ENCODE measurements at places on chromosomes 3 and 15. TPM values are rescaled to one million over a fixed set of nuclear protein-coding genes. Genes with fewer than 3 reads are reported as not detected.

The BCHE gene
- 4.3 TPM for total RNA-seq

The CPA3 gene
- total RNA-seq, result 20.5 TPM

The FOXB1 gene
- total RNA-seq, result not detected

The PLSCR2 gene
- total RNA-seq, result 1.4 TPM

DNA sequence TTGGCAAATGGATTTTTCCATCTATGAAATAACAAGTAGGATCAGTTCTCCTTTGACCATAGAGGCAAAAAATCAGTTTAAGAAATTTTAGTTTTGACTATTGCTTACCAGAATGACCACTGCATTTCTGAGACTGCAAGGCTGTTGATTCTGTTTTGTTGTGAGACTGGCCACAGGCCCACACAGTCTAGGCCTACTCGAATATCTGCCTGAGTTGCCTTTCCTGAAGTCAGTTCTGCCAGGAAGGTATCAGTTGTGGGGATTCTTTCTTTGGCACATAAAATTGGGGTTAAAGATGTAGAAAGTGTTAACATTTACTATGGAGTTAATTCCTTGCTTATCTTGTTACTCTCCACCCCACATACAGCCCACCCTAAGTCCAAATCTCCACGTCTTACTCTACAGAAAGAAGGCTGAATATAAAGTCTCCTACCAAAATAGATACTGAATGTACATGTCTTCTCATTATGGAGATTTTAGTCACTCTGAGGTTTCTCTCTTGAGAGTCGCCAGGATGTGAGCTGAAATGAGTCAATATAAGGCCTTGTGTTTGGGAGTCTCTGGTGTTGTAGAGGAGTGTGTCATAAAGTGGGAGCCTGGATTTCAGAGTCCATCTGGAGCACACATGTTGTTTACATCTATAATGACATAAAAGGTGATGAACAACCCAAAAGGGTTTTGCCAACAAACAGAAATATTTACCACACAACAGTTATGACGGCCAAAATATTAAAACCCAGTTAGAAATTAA, 45.0 kb upstream of the WWTR1 start:
- no peaks in the 10 kb centered on the region for H3K36me3 ChIP-seq
- no peak overlapping the region for H3K4me3 ChIP-seq
- no peaks in the 10 kb centered on the region for H3K27me3 ChIP-seq
- H3K4me1 ChIP-seq, result no peaks in the 10 kb centered on the region

DNA sequence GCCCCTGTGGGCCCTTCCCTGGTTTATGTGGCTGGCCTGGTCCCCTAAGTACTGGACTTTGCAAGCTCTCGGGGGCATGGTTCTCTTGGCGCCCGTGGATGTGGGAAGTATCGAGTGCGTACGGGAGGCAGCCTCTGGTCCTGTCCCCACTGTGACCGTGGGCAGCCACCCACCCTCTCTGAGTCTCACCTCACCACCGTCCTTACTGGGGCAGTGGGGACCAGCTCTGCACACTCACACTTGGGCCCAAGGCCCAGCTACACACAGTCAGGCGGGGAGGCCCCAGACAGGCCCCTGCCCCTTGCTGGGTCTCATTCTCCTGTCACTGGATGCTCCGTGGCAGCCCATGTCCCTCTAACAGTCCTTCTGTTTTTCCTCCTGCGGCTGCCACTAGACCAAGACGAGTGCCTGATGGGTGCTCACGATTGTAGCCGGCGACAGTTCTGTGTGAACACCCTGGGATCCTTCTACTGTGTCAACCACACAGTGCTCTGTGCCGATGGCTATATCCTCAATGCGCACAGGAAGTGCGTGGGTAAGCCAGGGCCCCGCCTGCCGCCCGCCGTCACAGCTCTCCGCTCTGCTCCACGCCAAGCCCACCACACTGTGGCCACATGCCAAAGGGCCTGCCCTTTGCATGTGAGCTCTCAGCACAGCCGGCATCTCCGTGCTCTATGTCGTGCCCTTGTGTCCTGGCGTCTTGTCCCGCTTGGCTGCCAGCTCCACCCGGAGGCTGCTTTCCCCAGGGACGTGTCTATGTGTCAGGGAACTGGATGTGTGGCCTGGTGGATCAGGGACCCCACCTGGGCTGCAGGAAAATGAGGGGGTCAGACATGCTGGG, 72.7 kb downstream of the FBLN2 start:
- no peaks in the 10 kb centered on the region for H3K4me1 ChIP-seq
- no peak overlapping the region for H3K4me3 ChIP-seq
- H3K36me3 ChIP-seq, result no peaks in the 10 kb centered on the region

DNA sequence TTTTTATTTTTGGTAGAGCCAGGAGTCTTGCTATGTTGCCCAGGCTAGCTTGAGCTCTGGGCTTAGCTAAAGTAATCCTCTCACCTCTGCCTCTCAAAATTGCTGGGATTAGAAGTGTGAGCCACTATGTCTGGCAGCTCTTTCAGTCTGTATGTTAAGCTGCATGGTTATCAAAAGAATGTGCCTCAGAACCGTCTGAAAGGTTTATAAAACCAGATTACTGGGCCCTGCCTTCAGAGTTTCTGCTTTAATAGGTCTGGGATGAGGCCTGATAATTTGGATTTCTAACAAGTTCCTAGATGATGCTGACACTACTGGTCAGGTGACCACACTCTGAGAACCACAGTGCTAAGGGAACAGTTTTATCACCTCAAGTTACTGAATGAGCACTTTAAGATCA, 34.6 kb downstream of the SENP5 start:
- no peak overlapping the region for H3K4me3 ChIP-seq
- no peak for DNase-seq
- H3K36me3 ChIP-seq, result peaks cover 3% of the 10 kb centered on the region
- no peaks in the 10 kb centered on the region for H3K27me3 ChIP-seq

The NRG4 gene
- not detected for total RNA-seq

- H3K4me1 ChIP-seq, result no peaks in the 10 kb centered on the region
- no peaks in the 10 kb centered on the region for H3K27me3 ChIP-seq
Observed at GRCh38 chr3:63523100-63523499, 129.4 kb upstream of the SNTN start.

- H3K36me3 ChIP-seq, result no peaks in the 10 kb centered on the region
- no peak overlapping the region for H3K27ac ChIP-seq
- H3K4me1 ChIP-seq, result no peaks in the 10 kb centered on the region
- H3K4me3 ChIP-seq, result no peak overlapping the region
- DNase-seq, result no peak
Observed at GRCh38 chr15:63473749-63473998, 30.7 kb upstream of the USP3 start.

The GADL1 gene
- 2.3 TPM for total RNA-seq

DNA sequence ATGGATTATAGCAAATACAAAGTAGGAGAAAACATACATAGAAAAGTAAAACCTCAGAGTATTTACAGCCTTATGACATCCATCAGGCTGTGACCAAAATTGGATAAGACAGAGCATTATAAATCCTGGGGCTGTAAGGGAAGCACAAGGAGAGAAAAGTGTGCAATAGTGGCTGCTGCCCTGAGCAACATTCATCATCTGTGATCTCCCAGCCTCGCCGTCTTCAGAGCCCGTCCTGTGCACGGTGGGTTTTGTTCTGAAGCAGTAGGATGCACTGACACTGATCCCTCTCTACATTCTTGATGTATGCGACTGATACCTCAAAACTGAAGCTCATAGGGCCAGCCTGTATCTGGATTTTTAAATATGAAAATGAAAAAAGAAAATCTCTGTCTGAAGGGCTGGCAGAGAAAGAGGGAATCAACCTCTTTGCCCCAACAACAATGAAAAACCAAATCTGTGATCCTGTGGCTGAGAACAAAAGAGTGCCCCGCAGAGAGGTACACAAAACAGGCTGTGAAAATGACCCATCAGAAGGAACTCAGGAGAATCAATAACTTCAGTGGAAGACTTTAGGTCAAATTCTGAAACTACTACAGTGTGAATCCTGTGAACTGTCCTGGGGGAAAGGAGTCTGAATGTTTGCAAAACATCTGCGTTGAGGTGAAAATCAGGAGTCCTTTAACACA, 8.2 kb upstream of the RTP4 start:
- H3K27ac ChIP-seq, result no peak overlapping the region
- DNase-seq, result no peak
- no peak overlapping the region for H3K4me3 ChIP-seq
- no peaks in the 10 kb centered on the region for H3K36me3 ChIP-seq
- peaks cover 5% of the 10 kb centered on the region for H3K27me3 ChIP-seq
- H3K4me1 ChIP-seq, result no peaks in the 10 kb centered on the region

The GPR149 gene
- not detected for total RNA-seq

The NR1I2 gene
- total RNA-seq, result not detected

DNA sequence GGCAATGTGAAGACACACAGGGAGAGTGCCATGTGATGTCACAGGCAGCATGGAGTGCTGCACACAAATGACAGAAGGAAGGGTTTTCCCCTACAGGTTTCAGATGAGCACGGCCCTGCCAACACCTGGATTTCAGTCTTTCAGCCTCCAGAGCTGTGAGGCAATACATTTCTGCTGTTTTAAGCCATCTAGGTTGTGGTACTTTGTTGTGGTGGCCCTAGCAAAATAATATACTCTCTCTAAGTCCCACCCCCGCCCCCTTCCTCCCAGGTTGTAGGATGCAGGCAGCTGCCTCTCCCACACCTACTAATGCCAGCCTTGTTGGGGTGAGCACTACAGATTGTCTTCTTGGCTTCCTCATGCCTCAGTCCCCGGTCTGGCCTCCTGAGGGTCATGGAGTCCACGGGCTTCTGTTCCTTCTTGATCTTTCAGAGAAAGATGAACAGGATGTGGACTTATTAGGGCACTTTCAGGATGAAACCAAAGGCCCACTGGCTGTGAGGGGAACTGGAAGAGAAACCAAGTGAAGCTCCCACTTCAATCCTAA, 180.0 kb downstream of the CD47 start:
- H3K4me3 ChIP-seq, result no peak overlapping the region
- peaks cover 3% of the 10 kb centered on the region for H3K4me1 ChIP-seq
- H3K27ac ChIP-seq, result no peak overlapping the region
- no peaks in the 10 kb centered on the region for H3K27me3 ChIP-seq

GRCh38 chr15:52196891-52197290, 5.7 kb upstream of the GNB5 start:
- no peaks in the 10 kb centered on the region for H3K4me1 ChIP-seq
- no peak overlapping the region for H3K4me3 ChIP-seq
- no peaks in the 10 kb centered on the region for H3K36me3 ChIP-seq
- H3K27me3 ChIP-seq, result no peaks in the 10 kb centered on the region
- no peak for DNase-seq

GRCh38 chr3:196144383-196145105, 62.7 kb upstream of the TFRC start:
- no peaks in the 10 kb centered on the region for H3K4me1 ChIP-seq
- no peak overlapping the region for H3K27ac ChIP-seq
- no peak for DNase-seq
- no peaks in the 10 kb centered on the region for H3K27me3 ChIP-seq
- no peaks in the 10 kb centered on the region for H3K36me3 ChIP-seq

- H3K4me1 ChIP-seq, result no peaks in the 10 kb centered on the region
- no peaks in the 10 kb centered on the region for H3K27me3 ChIP-seq
- no peak overlapping the region for H3K4me3 ChIP-seq
Observed at GRCh38 chr3:70775257-70775656, 462.8 kb upstream of the MDFIC2 start.

DNA sequence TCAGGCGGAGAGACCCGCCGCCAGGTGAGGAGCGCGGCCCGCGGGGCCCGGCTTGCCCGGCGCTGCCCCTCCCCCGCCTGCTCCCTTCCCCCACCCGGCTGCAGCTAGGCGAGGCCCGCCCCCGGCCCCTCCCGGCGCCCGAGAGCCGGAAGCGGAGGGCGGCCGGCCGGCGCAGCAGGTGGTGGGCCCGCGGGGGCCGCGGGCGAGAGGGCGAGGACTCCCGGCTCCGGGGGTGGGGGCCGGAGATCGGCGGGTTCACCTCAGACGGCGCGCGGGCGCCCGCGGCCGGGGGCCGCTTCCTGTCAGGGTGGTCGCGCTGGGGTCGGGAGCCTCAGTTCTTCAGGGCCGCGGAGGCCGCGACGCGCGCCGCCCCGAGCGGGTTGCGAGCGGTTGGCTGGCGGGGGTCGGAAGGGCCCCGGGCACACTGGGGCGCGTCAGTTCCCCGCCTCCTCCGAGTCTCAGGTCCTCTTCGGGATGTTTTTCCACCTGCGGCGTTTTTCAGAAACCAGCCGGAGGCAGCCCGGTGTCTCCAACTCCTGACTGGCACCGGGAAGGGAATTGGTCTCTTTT, 395 bp downstream of the ZFAND6 start:
- peak overlapping the region; percentile 78 for H3K27ac ChIP-seq
- H3K36me3 ChIP-seq, result no peaks in the 10 kb centered on the region
- peak overlapping the region; percentile 98 for H3K4me3 ChIP-seq
- DNase-seq, result peak; percentile 93
- H3K4me1 ChIP-seq, result no peaks in the 10 kb centered on the region
- H3K27me3 ChIP-seq, result no peaks in the 10 kb centered on the region

- DNase-seq, result no peak
- H3K4me3 ChIP-seq, result no peak overlapping the region
- H3K4me1 ChIP-seq, result no peaks in the 10 kb centered on the region
- no peaks in the 10 kb centered on the region for H3K27me3 ChIP-seq
- H3K36me3 ChIP-seq, result no peaks in the 10 kb centered on the region
Observed at GRCh38 chr3:61417352-61417751, 144.0 kb upstream of the PTPRG start.

DNA sequence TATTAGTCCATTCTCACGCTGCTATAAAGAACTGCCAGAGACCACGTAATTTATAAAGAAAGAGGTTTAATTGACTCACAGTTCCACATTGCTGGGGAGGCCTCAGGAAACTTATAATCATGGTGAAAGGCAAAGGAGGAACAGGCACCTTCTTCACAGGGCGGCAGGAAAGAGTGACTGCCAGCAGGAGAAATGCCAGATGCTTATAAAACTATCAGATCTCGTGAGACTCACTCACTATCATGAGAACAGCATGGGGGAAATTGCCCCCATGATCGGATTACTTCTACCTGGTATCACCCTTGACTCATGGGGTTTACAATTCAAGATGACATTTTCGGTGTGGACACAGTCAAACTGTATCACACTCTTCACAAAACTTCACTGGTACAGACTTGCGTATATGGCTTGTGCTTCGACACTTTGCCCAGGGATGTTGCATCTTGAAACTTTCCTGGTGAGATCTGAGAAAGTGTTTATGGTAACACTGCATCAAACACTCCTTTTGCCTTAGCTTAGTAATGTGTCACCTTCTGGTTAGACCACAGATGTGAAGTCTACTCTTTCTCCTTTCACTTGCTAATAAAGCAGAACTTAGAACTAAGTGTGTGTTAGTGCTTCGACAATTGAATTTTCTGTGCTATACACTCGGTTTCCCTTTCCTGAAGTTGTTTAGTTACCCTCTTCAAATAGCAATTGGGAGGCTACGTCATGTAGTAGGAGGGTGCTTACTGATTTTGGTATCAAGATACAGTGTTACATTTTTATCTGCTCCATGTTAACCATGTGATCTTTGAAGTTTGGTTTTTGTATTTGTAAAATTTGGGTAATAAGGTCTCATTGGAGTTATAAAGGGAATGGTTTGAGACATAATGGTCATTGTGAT, 185.7 kb downstream of the LPP start:
- H3K4me1 ChIP-seq, result peaks cover 13% of the 10 kb centered on the region
- DNase-seq, result no peak
- H3K27ac ChIP-seq, result peak overlapping the region; percentile 78
- H3K27me3 ChIP-seq, result no peaks in the 10 kb centered on the region
- H3K4me3 ChIP-seq, result no peak overlapping the region
- no peaks in the 10 kb centered on the region for H3K36me3 ChIP-seq

The TUSC7 gene
- total RNA-seq, result not detected

All from aorta (tissue), 5 donors.